NCI-H69 (cell line): ENCODE measurements at places on chromosomes 7 and 10.

- peak; percentile 99 for DNase-seq
These were observed 169.7 kb upstream of the RHEB start for GRCh38 chr7:151689196-151689971.

GRCh38 chr7:86926732-86927131, 132.7 kb downstream of the ELAPOR2 start:
- peak; percentile 76 for DNase-seq

GRCh38 chr7:128074736-128075135, 43.5 kb upstream of the LRRC4 start:
- no peak for DNase-seq

DNA sequence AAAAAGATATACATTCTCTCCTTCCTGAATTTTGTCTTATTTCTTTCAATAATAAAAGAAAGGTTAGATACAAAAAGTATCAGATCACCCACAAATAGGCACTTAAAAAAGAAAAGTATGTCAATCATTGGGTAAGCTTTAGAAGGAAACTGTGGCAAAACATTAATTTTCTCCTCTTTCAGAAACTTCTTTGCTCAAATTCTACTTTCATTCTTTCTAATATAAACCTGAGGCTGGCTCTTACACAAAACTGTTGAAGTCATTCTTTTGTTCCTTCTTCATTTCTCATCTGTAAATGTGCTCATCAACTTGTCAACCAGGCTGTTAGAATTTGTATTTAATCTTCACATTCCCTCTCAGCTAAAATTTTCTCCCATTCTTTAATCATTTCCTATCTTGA, 124.6 kb downstream of the LRRN3 start:
- DNase-seq, result no peak

DNA sequence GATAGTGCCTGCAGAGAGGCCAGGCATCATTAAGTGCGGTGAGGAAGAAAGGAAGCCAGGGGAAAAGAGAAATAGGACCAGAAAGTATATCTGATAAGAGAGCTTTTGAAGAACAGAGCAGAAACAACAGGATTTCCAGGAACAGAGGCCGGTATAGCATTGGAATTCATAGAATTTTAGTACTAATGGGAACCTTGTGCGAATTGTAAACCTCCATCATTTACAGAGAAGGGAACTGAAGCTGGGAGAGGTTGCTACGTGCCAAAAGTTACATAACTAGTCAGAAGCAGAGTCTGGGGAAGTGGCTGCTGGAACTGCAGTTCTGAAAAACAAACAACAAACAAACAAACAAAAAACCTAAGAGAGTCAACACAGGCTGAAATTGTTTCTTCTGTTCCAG, 5.4 kb upstream of the ZMYND11 start:
- DNase-seq, result no peak

GRCh38 chr10:106978756-106979155, 185.8 kb downstream of the SORCS1 start:
- peak; percentile 33 for DNase-seq

- DNase-seq, result no peak
These were observed 916.2 kb upstream of the GHITM start for GRCh38 chr10:83222832-83223742.
